ENCODE measurements at places on chromosomes 7 and 10.

GRCh38 chr7:143096146-143096545, 35.7 kb upstream of the PIP start:
- no peak for DNase-seq

DNA sequence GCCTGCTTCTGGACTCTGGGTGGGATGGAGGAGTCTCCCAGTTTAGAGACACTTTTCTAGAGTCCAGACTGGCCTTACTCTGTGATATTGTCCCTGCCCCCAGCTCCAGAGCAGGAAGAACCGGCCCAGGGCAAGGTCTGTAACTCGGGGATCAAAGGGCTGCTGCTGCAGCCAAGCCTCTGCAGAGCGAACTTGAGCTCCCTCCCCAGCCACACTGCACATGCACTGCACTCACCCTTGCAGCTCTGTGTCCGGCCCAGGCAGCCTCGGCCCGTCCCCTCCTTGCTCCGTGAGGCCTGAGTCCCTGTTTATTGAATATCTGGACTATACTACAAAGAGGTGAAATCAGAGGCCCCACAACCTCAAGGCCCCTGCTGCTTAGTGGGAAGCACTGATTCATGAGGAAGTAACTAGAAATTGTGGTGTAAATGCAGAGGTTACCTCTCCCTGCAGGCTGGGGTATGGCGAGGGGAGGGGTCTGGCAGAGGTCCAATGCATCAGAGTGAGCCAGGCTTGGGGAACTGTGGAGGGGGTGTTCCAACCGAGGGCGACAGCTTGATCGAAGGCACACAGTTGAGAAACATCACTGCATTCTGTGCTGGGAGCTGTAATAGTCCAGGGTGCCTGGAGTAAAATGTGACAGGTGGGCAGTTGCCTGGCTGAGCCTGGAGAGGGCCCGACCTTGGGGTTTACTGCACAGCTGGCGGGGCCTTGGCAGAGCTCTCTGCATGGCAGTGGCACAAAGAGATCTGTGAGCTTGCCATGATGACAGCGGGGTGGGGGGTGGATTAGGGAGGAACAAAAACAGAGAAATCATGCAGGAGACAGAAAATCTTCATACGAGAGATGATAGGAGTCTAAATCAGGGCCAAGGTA, 49.1 kb downstream of the AOC1 start:
- DNase-seq, result no peak

DNA sequence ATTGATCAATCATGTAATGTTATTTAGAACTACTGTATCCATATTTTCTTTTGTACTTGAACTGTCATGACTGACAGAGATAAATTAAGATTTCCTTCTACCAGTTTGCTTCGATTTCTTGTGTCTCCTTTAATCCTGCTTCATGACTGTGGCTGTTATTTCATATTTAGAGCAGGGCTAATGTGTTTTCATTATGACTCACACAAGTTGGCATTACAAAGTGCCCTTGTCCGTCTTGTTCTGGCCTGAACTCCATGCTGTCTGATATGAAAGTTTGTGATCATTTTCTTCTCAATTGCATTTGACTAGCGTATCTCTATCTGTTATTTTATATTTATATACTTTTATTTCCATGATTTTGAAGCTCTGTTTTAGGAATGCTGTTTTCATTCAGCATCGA, 344.1 kb upstream of the PRKCQ start:
- no peak for DNase-seq

- no peak for DNase-seq
Observed at GRCh38 chr7:130134726-130135125, 64.4 kb downstream of the KLHDC10 start.

GRCh38 chr7:27872356-27873275, 132.7 kb downstream of the TAX1BP1 start:
- DNase-seq, result no peak

DNA sequence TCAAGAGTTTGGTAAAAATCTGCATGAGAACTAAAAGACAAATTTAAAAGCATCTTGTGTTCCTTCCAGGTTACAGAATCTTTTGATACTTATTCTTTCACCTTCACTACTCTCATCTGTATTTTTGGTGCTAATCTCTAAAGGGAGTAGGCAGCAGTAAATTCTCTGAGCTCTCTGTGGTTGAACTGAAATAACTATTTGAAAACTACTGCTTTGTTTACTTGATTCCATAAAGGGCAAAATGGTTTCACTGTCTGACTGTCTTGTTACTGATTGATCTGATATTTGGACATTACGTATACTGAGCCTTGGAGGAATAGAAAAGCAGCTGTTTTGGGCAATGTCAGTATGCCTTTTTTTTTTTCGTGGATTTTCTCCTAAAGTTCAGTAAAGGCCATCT, 103.3 kb downstream of the CHRM2 start:
- no peak for DNase-seq

GRCh38 chr7:141312395-141312794, 238.5 kb downstream of the TMEM178B start:
- no peak for DNase-seq

DNA sequence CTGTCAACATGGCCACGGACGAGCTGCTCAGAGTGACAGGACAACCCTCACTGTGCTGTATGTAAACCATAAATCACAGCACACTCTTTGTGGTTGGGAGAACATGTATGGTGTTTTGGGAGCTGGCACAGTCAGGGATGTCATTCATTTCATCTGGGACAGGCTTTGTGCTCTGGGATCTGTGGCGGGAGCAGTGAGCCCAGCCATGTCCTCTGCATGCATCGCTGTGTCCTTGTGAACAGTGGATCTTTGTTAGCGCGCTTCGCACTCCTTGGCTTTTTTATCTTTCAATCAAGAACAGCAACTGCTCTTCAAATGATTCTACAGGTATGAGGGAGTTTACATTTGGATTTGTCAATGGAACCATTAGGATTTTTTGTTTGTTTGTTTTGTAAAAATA, 7.1 kb downstream of the CCM2 start:
- no peak for DNase-seq

DNA sequence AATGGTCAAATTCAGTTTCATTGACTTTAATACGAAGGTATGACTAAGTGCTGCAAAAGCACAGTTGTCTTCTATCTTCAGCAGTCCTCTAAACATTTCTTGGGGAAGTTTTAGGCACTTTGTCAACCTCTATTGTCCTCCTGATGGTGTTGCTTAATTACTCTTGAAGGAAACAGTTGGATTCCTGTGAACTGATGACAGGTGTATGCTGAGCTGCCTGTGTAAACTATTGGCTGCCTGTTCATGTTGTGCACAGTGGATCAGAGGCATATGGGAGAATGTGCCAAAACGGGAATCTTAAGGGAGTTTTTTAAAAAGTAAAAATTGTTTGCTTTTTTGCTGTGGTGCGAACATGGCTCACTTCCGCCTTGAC, 221.0 kb downstream of the AUTS2 start:
- no peak for DNase-seq

DNA sequence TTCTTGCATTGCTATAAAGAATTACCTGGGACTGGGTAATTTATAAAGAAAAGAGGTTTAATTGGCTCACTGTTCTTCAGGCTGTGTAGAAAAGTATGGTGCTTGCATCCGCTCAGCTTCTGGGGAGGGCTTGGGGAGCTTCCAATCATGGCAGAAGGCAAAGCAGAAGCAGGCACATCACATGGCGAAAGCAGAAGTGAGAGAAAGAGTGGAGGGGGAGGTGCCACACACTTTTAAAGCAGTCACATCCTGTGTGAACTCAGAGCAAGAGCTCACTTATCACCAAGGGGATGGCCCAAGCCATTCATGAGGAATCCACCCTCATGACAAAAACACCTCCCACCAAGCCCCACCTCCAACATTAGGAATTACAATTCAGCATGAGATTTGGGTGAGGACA, 303.5 kb downstream of the OTUD1 start:
- no peak for DNase-seq

GRCh38 chr7:98133181-98133580, 26.5 kb downstream of the LMTK2 start:
- DNase-seq, result no peak

DNA sequence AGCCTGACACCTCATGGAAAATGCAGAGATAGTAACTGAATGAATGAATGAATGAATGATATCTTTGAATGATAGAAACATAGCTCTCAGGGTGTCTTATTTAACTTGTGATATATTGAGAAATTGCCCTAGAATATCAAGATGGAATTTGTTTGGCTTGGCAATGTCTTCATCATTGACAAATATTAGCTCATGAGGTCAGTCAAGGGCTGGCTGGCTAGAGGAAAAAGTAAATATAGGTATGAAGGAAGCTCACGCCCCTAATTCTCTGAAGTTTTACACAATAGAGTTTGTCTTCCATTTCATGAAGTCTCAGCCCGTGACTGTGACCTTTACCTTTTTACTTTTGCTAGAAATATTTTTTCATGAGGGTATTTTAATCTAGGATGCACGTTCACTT, 305.2 kb downstream of the ADARB2 start:
- no peak for DNase-seq

GRCh38 chr10:105674448-105674847, 1033.4 kb downstream of the SORCS3 start:
- DNase-seq, result no peak

- DNase-seq, result no peak
Observed at GRCh38 chr7:33671531-33672262, 233.6 kb upstream of the BMPER start.

DNA sequence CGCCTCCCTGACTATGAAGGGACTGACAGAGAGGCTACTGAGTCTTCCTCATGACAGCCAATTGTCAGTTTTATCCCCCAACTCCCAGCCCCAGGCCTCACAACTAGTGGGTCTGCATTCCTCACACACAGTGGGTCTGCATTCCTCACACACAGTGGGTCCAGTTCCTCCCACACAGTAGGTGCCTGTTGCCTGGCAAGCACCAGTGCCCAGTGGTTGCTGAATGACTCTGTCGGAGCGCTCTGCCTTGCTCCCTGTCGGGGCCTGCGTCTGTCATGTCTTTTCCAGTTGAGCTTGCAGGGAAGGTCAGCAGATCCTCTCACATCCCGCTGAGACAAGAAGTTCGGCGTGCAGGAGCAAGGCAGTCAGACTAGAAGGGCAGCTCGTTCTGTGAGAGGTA, 590.0 kb upstream of the MKI67 start:
- no peak for DNase-seq

- no peak for DNase-seq
Observed at GRCh38 chr7:47352394-47352968, 229.4 kb downstream of the TNS3 start.

- no peak for DNase-seq
Observed at GRCh38 chr7:113339661-113340060, 221.3 kb upstream of the SMIM30 start.

DNA sequence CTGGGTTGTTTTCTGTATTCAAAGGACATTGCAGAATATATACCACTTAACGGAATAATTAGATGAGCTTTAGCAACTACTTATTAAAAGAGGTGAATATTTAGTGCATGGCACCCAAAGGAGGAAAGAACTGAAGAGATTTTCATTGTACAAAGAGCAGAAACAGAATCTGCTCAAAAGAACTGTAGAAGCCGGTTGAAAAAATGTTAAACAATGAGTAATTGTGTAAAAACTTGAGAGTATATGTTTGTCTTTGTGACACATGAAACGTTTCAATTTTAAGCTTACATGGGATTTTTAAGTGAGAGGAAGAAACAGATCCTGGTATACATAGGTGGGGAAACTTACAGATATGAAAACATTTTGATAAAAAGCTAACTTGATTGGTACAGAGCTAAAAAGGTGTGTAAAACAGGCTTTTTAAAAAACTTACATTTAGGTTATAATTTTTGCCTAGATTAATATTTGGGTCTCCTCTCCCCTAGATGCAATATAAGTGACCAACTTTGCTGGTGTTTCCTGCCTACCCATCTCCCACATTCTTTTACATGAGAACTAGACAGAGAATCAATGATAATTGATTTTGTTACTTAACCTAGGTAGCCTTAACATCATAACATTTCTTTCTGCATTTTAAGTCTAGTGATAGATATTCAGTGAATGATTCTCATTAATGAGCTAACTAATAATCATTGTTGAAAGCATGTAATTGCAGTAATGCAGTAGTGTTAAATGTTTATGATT, 6.8 kb downstream of the ARL5B start:
- DNase-seq, result no peak

DNA sequence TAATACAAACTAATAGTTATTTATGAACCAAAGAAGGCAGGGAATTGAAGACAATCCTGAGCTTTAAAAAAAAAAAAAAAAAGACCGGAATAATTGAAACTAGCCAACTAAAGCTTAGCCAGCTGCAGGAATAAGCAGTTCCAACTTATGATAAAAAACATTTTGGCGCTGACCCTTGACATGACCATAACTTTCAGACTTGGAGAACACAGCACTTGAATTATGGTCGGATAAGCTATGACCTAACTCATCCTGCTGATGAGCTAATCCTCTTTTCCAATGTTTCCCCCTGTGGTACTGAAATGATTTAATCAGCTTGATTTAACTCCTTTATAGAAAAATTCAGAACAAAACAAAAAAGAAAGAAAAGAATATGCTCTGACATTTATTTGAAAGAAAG, 181.8 kb downstream of the DGKB start:
- DNase-seq, result no peak

GRCh38 chr10:2953495-2953894, 113.9 kb upstream of the PFKP start:
- no peak for DNase-seq

GRCh38 chr7:68073701-68074100, 1077.1 kb downstream of the TYW1 start:
- no peak for DNase-seq

DNA sequence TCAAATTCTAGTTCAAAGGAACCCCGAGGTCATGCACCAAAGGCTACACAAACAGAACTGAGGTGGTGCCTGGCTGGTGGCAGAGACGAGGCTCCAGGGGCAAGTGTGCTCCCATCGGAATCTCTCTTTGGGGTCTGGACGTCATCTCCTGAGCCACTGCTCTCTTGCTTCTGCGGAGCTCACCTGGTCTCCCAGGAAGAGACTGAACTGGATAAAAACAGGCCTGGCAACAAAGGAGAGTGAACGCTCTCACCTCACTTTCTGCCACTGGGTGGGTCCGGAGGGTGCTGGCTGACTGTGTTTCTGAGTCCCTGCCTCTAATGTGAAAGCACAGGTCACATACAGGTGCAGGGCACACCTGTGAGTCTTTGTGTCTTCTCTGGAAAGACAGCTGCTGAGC, 22.4 kb downstream of the VIPR2 start:
- DNase-seq, result no peak

DNA sequence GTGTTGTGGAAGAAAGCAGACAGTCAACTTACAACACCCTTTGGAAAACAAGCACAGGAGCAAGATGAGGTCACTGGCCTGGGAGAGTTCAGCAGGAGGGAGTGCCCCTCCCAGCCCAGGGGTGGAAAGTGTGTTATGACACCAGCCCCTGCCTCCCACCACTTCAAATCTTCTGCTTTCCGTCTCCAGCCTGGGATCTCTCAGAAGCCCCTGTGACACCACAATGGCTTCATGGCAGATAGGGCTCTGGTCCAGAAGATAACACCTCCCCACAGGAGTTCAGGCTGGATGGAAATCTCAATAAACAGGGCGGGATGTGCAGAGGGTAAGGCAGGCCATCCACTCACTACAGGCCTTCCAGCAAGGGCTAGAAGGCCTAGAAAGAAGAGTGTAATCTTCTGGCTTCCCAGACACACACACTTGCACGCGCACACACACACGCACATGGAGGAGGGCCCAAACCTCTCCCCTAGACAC, 48.7 kb upstream of the ZMIZ1 start:
- no peak for DNase-seq
